ENCODE measurements at places on chromosomes 3 and 15.

DNA sequence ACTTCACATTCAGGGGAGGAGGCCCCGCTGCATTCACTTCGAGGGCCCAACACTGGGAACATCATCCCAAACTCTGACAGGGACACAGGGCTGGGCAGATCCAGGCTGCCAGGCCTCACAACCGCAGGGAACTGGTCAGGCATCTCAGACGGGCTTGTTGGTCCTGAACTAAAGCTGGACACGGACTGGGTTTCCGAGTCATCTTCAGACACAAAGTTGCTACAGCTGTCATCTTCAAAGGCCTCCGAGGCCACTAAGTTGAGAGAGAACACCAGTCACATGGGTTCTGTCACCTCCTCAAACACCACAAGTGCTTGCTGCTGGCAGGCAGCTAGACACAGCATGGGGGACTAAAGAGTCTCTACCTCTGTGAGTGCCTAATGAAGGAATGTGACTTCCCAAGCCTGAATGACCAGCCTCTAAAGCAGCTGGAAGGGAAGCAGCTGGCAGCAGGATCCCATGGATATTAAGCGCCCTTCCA, 50.9 kb downstream of the CAPN7 start:
- DNase-seq, result peak; percentile 21

- peak; percentile 5 for DNase-seq
These were observed 62.6 kb upstream of the VGLL3 start for GRCh38 chr3:87053553-87053952.

DNA sequence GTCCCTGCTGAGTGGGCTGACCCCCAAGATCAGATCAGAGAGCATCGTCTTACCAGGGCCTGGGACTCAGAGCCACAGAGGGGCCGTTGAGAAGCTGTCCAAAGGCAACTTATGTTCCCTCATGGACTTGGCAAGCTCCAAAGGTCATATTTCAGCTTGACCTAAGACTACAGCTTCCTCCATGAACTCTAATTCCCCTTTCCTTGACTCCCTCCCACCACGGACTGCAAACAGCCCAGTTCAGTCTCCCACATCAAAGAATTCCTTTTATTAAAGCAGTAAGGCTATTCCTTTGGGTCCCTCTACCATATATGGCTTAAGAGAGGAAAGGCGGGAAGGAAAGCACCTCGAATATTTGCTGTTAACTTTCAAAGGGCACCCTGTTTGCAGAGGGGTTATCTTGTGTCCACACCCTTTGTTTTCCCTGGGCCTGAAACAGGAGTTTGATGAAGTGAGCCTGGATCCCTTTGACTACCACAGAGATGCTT, 146.1 kb upstream of the THBS1 start:
- DNase-seq, result no peak

- DNase-seq, result peak; percentile 44
These were observed 32.9 kb downstream of the PIK3CA start for GRCh38 chr3:179181021-179181472.

GRCh38 chr3:71850654-71851053, 65.7 kb upstream of the PROK2 start:
- no peak for DNase-seq

DNA sequence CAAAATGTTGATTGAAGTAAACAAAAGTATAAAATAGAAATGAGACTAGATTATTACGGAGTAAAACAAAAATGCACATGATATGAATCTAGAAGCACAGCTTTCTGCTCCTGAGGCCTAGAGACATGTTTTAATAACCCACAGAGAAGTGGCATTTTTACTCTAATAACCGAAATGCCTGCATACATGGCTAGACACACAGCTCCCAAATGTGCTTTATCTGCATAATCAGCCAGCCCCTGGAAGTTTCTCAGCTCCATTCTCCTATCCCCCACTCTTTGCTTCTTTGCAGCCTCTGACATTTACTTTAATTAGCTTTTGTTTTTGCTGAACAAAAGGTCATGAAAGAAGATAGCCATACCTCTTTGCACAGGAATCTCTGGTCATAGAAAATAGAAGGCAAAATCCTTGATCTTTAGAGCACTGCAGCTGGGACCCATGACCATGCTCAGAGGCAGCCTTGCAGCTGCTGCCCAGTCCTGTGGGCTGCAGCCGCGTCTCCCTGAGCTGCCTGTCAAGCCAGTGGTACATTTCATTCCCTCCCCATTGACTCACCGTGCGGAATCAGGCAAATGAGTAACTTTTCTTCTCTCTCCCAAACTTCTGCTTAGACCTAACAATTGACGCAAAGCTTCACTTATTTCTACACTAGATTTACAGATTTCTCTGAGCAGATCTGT, at the start of gene VEPH1:
VEPH1 (minus strand) TSS at position 501 of the 680 bp plus-strand sequence. CDS start 8,067 bp downstream, outside the sequence.
- DNase-seq, result no peak

- DNase-seq, result no peak
These were observed 32.3 kb upstream of the APH1B start for GRCh38 chr15:63244976-63245645.

- no peak for DNase-seq
These were observed 44.6 kb upstream of the POLG start for GRCh38 chr15:89379251-89379695.

- peak; percentile 86 for DNase-seq
These were observed 75.5 kb downstream of the NEDD4 start for GRCh38 chr15:55917881-55918296.

DNA sequence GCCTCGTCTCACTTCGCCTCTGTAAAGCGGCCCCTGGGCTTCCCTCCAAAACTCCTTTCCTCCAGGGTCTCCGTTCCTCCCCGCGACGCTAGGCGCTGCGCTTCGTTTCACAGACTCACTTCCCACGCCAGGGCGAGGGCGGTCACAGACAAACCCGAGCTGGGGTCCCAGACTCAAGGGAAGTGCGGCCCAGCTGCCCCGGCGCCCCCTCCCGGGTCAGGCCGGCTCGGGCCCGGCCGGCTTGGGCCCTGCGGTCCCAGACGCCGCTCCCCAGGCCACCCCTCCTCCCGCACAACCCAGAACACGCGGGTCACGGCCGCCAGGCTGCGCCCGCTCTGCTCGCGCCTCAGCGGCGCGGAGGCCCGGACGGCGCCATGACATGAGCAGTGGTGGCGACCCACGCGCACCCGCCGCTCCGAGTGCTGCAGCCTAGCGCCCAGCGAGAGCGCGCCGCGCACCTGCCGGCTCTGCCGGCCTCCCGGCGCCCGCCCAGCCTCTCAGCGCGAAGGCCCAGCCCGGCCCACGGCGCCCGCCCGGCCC, 547 bp downstream of the NUP210 start:
- DNase-seq, result no peak

GRCh38 chr15:93332168-93332553, 243.2 kb upstream of the RGMA start:
- DNase-seq, result no peak

DNA sequence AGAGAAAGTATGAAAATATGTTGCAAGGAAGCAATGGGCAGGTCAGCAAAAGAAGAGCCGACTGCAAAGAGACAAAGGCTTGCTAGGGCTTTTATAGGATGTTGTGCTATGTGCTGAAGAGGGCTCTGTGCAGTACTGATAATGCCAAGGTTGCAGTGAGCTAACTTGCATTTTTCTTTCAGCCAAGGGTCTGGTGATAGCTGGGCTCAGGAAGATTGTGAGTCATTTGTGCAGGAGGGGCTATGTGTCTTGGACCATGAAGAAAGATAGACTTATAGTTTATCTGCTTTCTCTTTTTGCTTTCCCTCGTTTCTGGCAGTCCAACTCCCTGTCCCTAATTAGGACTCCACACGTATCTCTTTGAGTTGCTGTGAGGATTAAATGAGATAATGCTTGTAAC, 64.5 kb upstream of the LRIG1 start:
- DNase-seq, result no peak

DNA sequence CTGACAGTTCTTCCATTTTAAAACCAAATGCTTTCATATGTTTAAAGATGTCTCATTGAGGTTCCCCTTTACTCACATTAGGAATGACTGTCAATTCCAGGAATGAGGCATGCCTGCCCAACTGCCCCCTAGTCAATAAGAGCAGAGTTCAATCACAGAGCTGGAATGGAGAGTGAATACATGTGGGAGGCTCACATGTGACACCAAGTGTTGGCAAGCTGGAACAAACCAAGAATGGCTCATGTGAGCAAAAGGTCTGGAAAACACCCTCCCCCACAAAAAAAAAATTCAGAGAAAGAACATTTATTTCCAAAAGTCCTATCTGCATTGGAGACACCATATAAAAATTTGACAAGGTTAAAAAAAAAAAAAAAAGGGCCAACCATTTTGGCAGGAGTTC, 3.7 kb downstream of the PBRM1 start:
- DNase-seq, result peak; percentile 81

DNA sequence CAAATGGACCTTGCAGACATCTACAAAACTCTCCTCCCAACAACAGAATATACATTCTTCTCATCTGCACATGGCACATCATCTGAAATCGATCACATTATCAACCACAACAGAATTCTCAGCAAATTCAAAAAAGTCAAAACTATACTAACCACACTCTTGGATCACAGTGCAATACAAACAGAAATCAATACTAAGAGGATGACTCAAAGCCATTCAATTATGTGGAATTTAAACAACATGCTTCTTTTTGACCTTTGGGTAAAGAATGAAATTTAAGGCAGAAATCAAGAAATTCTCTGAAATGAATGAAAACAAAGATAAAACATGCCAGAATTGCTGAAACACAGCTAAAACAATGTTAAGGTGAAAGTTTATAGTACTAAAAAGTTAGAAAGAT, 358.1 kb downstream of the NSUN3 start:
- DNase-seq, result no peak

- DNase-seq, result no peak
These were observed 51.5 kb upstream of the AGTR1 start for GRCh38 chr3:148646126-148646665.

GRCh38 chr15:74657846-74658245, 38.0 kb downstream of the EDC3 start:
- DNase-seq, result peak; percentile 43

- DNase-seq, result no peak
These were observed 747.6 kb downstream of the NAALADL2 start for GRCh38 chr3:175606650-175607318.

GRCh38 chr3:58333206-58334012, 717 bp downstream of the PXK start:
- peak; percentile 23 for DNase-seq

DNA sequence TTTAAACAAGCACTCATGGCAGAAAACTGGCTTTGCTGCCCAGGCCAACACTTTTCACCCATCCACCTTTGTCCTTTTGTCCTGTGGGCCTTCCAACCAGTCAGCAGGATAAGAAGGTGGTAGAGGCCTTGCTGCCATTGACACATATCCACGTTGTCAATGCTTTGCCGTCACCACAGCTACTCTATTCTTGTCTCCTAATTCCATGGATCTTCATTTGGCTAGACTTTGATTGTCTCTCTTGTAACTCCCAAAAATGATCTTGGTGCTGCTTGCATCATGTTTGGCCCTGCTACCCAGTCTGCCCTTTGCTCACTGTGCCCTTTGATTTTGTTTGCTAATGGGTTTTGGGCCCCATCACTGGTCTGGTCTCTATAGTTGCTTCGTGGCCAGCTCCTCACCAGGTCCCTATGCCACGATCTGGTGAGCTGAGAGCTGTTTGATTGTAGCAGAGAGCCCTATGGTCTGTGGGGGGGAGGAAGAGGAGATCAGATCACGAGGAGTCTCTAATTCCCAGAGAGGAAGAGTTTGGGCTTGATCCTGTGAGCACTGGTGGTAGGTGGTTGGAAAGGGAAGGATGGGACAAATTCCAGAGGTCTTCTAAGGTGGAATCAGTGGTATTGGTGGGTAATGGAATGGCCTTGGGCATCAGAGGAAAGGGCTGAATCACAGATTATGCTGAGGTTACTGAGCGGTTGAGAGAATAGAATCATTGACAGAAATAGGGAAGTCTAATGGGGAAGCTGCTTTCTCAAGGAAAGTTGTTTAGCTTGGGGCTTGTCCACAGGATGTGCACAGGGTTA, 40.3 kb downstream of the ABHD2 start:
- no peak for DNase-seq

DNA sequence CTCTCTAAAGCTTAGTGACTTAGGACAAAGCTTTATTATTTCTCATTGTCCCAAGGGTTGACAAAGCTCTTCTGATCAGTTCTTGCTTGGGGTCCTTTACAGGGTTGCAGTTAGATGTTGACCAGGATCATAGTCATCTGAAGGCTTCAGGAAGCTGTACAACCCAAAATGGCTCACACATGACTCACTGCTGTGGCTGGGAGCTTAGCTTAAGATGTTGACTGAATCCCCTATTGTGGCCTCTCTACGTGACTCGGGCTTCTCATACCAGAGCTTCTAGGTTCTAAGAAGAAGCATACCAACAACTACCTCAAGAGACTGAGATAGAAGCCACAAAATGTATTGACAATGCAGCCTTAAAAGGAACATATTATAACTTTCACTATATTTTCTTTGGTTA, 569.6 kb upstream of the ROBO2 start:
- DNase-seq, result peak; percentile 80

GRCh38 chr3:106018102-106018501, 149.3 kb upstream of the CBLB start:
- DNase-seq, result no peak

GRCh38 chr3:15325228-15325627, 7.2 kb downstream of the SH3BP5 start:
- DNase-seq, result peak; percentile 76

GRCh38 chr3:139506766-139507165, 30.4 kb upstream of the RBP2 start:
- no peak for DNase-seq

DNA sequence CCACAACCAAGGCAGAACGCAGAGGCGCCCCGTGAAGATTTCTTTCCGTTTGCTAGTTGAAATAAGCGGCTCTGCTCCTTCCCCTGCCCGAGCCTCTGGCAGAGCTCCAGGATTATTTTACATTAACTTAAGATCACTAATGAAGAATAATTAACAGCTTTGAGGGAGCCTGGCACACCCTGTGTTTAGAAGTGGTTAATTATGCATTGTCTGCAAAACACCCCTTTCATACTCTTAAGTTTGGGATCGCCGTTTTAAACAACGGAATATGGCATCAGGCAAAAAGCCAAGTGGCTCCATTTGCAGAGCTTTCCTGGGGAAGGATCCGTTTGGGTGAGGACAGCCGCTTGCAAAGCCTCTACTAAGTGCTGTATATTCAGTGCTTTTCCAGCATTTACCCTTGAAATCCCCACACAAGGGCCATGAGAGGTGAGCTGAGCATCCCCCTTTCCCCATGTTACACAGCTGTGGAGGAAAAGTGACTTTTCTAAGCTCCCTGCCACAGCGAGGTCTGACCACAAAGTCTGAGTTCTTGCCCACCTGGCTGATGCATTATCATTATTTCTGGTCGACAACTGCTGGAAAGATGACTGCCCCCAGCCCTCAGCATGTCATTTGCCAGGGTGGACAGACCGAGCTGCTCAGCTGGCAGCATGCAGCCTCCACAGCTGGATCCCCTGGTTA, 33.9 kb downstream of the IQSEC1 start:
- DNase-seq, result no peak

DNA sequence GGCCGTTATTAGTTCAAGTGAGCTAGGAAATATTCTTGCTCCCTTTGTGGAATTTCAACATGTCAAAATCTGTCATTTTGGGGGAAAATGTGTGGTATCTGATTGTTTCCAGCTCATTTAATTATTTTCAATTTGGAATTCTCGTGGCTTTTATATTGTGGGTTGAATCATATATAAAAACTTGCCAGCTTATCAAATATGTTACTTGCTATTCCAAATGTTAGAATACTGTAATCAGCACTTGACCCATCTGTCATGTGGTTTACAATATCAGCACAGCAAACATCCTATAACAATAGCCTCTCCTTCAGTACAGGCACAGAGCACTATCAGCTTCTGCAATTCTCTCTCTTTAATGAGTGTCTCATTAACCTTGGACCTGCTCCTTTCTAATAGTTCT, 130.2 kb upstream of the FEZF2 start:
- no peak for DNase-seq
